Sigmoid colon (tissue), 7 donors: ENCODE measurements at places on chromosomes 2 and 18. TPM values are rescaled to one million over a fixed set of nuclear protein-coding genes. Genes with fewer than 3 reads are reported as not detected.

The DCC gene
- total RNA-seq, result 0.36 TPM

The DYNAP gene
- total RNA-seq, result not detected

The TLX2 gene
- total RNA-seq, result 1.6 TPM

The AQP12B gene
- total RNA-seq, result not detected

The PHOSPHO2 gene
- total RNA-seq, result 19.9 TPM

The NOSTRIN gene
- 6.0 TPM for total RNA-seq

The SEPTIN10 gene
- total RNA-seq, result 178 TPM

The SULT1C2 gene
- total RNA-seq, result not detected

The DHRS9 gene
- 0.83 TPM for total RNA-seq

GRCh38 chr18:5175378-5175777, 21.7 kb downstream of the AKAIN1 start:
- DNase-seq, result no peak

DNA sequence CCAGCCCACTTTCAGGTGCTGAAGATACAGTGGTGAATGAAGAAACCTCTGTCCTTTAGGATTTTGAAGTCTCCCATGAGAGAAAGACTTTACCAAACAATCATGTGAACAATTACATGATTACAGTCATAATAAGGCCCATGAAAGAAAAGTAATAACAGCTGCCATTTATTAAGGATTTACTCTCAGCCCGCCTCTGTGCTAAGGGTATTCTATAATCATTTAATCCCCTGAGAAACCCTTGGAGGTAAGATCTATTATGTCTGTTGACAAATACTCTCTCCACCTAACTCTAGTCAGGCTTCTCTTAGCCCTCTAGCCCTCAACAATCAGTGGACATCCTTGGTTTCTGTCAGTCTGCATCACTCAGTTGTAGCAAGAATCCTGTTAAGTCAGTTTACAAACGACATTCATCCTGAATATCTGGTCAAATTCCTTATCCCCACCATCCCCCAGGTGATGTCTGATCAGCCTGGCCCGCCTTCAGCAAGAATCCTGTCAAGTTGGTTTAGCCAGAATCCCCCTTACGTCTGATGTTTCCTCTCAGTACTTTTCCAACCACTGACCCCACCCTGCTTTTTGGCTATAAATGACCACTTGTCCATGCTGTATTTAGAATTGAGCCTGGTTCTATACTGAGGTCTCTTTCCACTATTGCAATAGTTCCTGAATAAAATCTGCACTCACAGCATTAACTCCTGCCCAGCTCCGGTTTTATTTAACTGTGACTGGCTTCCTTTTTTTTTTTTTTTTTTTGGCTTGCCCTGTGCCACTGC, 12.2 kb upstream of the SOCS6 start:
- no peak for DNase-seq

GRCh38 chr18:48302736-48303135, 106.4 kb downstream of the ZBTB7C start:
- DNase-seq, result peak; percentile 8

GRCh38 chr2:195594919-195595694, 61.9 kb upstream of the SLC39A10 start:
- no peak for DNase-seq

DNA sequence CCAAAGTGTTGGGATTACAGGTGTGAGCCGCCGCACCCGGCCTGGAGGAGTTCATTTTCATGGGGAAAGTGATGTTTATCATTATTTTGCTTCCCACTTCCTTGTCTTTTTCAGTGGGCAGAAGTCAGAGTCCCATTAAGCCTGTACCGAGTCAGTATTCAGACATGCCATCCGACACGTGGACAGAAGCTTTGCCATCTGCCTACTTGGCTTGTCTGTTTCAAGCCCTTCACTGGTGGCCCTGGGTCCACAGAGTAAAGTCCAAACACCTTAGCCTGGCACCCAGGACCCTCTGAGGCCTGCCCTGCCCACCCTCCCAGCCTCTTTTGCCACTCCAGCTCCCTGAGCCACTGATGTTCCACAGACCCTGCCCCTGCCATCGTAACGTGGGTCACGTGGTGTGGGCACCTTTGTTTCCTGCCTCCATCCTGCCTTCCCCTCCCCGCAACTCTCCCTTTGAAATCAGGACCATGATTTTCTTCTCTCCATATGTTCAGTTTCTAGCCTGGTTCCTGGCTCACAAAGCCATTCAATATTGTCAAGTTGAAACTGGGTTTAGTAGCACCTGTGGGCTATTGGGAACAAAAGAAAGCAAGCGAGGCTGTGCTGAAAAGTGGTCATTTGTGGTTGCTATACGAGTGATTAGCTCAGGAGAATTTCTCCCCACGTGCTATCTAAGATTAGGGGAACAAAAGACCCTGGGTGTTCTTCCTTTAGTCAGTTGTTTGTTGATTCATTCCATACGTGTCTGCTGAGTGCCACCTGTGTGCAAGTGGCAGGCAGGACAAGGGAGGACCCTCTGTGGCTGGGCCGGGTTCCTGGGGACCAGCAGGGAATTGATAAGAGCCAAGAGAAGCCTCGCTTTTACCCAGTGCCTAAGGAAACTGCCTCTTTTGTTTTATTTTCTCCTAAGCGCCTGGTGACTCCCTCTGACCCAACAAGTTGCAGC, 5.1 kb upstream of the ODC1 start:
- no peak for DNase-seq

- DNase-seq, result peak; percentile 85
Measured at GRCh38 chr18:7272311-7273049, 41.6 kb downstream of the LRRC30 start.

- DNase-seq, result no peak
Measured at GRCh38 chr2:158889135-158889853, 79.1 kb upstream of the TANC1 start.

DNA sequence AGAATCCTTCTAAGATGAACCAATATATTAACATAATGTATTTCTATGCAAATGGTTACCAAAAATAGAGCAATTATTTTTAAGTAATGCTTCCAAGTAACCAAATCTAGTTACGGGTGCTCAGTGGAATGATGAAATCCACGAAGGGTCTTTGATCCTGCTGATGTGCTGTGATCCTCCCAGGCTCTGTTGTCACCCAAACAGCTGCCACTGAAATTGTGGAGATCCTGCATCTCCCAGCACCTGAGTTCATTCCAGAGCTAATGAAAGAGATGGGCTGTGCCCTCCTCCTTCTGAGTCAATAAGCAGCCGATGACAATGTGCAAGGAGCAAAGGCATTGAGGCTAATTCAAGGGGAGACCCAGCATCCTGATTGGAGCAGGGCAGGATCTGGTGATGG, 362.4 kb upstream of the SOX11 start:
- DNase-seq, result no peak

DNA sequence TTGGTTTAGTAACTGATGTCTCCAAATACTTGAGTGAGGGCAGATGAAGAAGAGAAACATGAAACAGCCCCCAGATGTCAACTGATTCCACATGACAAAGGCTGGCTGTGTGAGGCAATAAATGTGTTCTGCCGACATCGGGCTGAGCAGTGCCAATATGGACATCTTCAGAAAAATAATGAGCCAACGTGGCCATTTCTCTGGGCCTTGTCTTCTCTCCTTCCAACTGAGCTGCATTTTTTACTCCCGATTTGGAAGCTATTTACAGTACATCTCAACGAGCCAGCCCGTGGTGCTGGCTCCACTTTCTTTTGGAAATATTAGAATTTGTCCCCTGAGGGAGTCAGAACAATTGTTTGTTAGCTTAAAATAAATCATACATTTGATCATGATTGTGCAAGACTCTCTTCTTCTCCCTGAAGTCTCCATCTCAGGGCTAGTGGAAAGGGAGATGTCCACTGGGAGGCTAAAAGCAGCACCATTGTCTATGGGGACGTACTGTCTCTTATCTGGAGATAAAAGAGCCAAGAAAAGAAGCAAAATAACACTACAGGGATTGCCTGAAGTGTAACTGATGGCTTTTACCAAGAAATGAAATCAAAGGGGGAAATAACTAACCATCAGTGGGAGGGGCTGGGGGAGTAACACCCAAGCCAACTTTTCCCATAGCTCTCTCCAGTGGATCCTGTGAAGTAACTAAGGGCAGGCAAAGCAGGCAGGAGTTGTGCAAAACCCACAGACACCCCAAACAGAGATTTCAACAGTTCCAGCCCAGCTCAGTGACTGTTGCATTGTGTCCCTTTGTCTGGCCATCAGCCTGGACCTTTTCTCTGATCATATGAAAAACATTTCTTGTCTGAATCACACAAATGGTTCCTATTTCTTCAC, 114.8 kb downstream of the RDH14 start:
- DNase-seq, result peak; percentile 84

DNA sequence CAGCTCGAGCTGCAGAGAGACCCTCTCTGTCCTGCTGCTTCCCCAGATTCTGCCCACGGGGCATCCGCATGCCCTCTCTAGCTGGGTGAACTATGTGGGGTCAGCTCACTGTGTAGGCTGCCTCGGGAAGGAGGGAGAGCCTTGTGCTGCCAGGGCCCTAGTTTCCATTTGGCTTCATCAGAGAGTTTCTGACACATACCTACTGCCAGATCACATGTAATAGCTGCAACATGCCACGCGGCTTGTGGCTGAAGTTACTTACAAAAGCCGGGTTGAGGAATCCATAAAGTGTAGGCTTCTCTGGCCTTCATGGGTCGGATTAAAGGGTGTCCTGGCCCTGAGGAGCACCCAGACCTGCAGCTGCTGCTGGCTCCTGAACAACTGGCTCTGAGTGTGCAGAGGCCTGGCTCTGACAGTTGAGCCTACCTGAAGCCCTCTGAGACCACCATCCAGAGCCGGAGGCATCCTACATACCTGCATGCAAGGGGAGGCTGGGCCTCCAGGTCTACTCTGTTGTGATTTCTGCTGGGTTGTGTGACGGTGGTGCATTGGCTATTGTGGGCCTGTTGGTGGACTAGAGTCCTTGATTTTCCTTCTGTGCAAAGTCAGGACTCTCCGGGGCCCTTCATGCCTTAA, 130.0 kb downstream of the SH3RF3 start:
- DNase-seq, result no peak

- DNase-seq, result no peak
Measured at GRCh38 chr2:212015588-212015987, 523.0 kb downstream of the ERBB4 start.

DNA sequence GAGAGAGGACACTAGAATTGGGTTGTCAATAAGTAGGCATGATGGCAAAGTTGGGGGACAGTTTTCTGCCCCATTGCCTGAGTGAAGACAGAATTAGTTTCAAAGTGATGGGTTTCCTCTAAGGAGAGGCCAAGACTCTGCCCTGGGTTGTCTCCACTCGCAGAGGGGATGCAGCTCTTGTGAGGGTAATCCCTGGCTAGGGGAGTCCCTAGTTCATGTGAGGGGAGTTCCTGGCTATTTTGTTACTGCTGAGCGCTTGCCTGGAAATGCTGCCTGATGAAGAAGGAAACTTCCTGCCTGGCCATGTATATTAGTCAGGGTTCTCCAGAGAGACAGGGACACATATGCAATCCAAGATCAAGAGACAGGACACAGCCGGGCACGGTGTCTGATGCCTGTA, 501.5 kb downstream of the BCL11A start:
- no peak for DNase-seq

DNA sequence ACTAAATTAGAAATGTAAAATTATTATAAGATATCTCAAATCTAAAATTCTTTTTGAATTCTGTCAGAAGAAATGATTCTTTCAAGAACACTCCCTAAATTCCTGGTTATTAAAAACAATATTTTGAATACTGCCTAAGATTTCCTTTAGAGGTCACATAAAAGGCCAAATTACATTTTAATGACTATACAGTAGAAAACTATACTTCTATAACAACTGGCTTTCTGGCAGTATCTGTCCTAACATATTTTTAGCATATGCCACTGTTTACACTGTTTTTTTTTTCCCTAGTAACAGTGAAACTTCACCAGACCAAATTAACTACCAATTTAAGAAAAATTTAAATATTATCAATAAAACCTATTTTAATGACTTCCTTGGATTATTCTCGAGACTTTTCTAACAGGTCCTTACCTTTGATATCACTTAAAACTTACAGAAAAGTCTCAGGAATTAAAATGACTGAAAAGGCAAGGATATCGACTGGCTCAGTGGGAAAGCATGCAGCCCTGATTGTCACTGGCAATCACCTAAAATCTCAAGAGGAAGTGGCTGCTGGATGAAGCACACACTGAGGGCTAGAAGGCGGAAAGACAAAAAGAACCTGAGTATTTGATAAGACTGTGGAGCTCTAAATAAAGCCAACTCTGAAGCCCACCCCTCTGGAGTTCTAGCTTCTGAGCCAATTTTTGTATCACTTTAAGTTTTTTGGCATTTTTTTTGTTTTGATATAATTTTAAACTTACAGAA, 59.6 kb downstream of the SPIRE1 start:
- DNase-seq, result no peak

GRCh38 chr18:57833441-57834101, 30.5 kb upstream of the ATP8B1 start:
- no peak for DNase-seq

- no peak for DNase-seq
Measured at GRCh38 chr2:105606081-105606480, 138.6 kb upstream of the NCK2 start.
